Fibroblast of skin of right biceps (primary cell): ENCODE measurements at places on chromosomes 7 and 10.
A peak's percentile ranks its signal among the peaks of the same experiment; 100 is the strongest.

- no peak for DNase-seq
These were observed 675.4 kb upstream of the AUTS2 start for GRCh38 chr7:68922850-68923249.

- DNase-seq = no peak
These were observed 10.9 kb upstream of the CYREN start for GRCh38 chr7:135181261-135181928.

- DNase-seq = no peak
These were observed 18.9 kb upstream of the MYL7 start for GRCh38 chr7:44159824-44160630.

DNA sequence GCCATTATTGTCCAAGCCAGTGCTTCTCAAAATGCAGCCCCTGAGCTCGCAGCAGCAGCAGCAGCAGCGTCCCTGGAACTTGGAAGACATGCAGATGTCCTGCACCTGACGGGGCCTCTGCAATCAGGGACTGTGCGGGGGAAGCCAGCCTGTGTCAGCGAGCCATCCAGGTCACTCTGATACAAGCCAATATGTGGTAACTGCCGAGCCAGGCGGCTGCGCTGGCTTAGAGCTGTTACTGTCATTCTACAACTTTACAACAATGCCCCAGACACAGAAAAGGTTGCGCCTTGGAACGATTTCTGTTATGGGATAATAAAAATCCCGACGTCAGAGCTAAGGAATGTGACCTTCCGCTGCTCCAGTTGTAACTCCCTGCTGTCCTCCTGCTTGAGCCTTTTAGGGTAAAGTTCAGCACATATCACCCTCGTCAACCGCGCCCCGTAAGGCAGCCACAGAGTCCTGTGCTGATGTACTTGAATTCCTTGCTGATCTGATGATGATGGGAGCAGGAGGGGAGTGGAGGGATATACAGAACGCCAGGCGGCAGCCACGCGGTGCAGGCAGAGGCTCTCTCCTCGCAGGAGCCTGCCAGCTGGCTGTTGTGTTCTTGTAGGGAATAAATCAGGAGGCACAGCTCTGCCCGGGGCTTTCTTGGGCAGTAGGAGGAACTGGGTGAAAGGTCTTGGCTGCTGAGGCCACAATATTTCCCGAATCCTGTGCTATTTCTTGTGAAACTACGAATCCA, 20.0 kb upstream of the CRYGN start:
- DNase-seq = peak; percentile 87

DNA sequence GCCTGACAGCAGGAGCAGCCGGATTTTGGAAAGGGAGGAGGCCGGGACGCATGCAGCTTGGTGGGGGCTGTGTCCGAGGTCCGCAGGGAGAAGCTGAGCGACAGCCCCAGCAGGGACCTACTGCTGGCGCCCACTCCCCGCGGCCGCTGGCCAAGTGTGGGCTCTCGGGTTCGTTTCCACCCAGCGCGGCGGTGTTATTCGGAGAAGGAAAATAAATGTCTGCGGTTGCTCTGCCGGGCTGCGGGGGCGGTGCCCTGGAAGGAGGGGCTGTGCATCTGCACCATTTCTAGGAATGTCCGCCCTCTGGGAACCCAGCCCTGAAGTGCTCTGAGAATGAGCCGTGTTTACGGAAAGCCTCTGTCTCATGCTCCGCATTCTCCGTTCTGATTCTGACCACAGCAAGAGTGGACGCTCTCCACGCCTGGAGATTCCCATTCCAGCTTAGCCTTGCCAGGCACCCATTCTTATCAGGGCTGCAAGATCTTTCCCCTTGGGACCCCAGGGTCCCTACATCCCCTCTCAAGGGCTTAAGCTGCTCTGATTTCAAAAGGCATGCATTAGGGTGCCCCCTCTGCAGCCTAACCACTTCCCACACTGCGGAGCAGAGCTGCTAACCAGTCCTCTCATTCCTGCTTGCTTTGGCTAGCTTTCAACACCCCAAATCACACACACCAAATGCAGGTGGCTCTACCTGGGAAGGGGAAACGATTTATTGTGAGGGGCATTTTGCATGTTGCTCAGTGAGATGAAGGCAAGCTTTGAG, 256.6 kb upstream of the GLI3 start:
- DNase-seq = peak; percentile 90

DNA sequence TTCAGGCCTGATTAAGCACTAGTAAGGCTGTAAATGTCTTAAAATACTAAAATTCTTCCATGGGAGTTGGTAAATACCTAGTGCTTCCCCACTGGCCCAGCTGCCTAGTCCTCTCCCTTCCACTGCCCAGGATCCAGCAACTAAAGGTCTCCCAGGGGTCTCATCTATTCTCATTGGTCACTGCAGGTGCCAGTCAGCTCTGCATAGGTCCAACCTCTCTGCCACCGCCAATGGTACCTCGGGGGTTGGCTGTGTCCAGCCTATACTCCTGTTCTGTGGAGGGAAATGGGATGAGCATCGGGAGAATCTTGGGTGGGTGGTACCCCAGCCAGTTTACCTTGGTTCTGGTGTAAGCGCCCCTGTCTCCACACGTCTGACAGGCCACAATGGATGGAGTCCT, 6.1 kb upstream of the CREB5 start:
- peak; percentile 33 for DNase-seq
